Hematopoietic multipotent progenitor cell treated with erythropoietin and hydrocortisone succinate and interleukin-3 and kit ligand, for 8 days (in vitro differentiated cells): ENCODE measurements at places on chromosomes 4 and X.
A peak's percentile ranks its signal among the peaks of the same experiment; 100 is the strongest.

DNA sequence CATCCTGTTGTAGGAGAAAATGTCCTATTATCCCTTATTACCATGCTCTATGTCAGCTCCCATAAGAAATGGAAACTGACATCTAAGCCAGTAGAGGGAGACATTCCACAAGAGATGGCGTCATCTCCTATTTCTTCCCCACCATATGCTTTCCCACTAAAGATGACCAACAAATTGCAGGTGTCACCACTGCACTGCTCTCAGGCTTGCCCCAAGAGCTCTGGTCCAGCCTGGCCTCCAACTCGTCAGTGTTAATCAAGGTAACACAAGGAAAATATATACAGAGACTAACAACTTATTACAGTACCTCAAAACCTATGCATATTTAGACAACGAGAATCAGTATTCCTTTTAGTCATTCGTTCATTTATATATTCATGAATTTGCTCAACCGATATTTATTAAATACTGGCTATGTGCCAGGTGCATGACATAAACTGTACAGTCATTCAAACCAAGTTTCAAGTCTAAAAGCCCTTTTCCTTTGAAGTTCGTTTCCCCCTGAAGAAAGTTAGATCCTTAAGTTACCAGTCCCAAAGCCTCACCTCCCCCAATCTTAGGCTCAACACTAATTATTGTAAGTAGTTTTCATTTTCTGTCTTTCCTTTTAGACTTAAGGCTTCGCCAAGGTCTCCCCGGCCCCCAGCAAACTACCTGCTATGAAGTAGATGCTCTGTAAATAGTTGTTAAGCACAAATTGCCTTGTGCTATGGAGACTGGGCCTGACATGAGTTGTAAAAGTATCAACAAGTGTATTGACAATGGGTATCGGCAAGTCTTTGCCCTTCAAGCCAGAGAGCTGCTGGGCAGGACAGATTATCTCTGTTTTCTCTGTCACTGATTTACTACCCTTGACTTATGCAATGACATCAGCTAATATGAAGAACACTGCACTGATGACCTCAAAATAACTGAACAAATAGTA lies 3.1 kb upstream of the FGB start:
- DNase-seq = peak; percentile 71

- DNase-seq = no peak
Observed at GRCh38 chr4:4782969-4783368, 76.5 kb upstream of the MSX1 start.

GRCh38 chrX:264634-265455 lies 16.3 kb upstream of the PLCXD1 start:
- DNase-seq = no peak

- DNase-seq = no peak
Observed at GRCh38 chr4:153438916-153439756, 27.0 kb upstream of the TMEM131L start.

DNA sequence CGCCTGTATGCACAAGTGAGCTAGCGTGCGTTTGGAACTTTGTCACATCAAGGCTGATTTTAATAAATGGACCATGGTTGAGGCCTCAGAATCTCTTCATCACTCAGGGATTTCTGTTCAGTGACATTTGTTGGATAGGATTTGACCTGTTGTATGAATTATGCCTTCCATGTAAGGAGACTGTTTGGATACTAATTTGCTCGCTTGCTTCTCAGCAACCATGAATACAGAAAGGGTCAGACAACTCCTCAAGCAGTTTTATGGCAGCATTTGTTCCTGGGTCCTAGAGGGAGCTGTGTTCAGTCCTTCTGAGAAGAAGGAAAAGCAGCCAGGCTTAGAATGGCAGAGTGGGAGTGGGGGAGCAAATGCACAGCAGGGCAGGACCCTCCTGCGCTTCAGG lies 269.7 kb upstream of the LCORL start:
- no peak for DNase-seq

DNA sequence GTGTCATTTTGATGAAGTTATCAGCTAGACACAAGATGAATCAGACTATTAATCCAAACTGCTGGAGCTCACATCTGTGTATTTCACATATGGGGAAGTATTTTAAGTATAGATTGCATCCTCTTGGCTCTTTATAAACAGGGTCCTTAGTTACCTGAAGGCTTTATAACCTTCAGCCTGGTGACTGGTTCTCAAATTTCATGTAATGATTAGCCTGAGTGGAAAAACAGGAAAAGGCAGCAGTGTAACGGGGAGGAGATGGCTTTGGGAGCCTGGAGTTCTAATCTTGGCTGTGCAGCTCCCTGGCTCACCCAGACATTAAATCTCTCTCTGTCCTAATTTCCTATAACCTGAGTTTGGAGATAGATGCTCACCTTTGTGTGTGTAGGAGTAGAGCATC lies 103.8 kb upstream of the HPF1 start:
- DNase-seq = no peak

- no peak for DNase-seq
Observed at GRCh38 chr4:94038195-94038594, 169.5 kb upstream of the SMARCAD1 start.

DNA sequence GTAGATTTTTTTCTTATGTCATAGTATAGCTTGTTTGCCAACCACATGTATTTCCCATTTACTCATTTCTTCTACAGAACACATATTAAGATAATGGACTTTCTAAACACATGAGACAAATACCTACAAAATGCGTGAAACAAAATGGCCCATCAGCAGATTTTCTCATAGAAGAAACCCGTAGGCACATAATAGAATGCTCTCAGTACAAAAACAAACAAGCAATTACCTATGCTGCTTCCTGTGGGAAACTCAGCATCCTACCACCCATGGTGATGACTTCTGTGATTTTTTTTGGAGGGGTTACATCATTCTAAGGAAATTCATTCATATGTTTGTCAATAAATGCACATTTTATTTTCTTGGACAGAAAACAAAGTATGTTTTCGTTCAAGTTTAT lies 343.6 kb downstream of the SPRY1 start:
- DNase-seq = no peak

DNA sequence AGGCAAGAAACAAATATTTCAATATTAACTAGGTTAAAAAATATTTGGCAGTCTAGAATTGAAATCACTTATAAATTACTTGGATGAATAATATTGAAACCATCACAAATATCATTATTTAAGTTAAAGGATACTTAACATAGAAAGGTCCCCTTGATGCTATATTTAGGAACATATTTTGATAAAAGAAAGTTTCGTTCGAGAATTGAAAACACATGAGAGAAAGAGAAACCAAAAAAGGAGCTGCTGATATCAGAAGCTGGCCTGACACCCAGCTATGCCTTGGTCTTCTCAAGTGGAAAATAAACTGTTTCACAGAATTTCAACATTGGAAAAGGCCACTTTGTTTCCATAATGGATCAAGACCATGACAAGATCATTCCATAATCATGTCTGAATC lies 762.4 kb downstream of the DMD start:
- no peak for DNase-seq

- DNase-seq = no peak
Observed at GRCh38 chr4:176675810-176676209, 116.9 kb downstream of the VEGFC start.

GRCh38 chrX:22053481-22053880 lies 21.4 kb downstream of the PHEX start:
- DNase-seq = no peak

DNA sequence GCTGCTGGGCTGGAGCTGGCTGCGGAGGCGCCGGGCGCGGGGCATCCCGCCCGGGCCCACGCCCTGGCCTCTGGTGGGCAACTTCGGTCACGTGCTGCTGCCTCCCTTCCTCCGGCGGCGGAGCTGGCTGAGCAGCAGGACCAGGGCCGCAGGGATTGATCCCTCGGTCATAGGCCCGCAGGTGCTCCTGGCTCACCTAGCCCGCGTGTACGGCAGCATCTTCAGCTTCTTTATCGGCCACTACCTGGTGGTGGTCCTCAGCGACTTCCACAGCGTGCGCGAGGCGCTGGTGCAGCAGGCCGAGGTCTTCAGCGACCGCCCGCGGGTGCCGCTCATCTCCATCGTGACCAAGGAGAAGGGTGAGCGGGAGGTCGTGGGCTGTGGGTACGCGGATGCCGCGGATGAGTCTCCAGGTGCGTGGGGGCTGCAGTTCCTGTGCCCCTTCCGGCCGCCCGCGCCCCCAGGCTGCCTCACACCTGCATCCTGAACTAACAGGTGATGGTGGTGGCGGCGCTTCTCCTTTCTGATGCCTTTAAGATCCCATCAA lies 499 bp downstream of the CYP2U1 start:
- DNase-seq = no peak

DNA sequence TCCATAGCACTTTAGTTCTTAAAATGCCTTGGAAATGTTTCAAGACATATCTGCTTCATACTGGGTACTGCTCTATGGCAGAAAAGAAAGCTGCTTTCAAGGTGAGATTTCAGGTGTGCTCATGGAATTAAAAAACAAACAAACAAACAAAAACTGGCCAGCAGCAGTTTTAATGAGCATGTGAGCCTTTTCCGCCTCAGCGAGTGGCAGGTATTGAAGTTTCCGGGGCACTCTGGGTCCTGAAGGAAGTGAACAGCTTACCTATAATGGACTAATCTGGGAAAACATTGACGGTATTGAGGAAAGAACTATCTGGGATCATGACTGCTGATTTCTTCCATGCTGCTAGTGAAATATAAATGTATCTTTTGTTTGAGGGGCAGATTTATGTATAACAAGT lies 194.6 kb downstream of the MAML3 start:
- DNase-seq = no peak

DNA sequence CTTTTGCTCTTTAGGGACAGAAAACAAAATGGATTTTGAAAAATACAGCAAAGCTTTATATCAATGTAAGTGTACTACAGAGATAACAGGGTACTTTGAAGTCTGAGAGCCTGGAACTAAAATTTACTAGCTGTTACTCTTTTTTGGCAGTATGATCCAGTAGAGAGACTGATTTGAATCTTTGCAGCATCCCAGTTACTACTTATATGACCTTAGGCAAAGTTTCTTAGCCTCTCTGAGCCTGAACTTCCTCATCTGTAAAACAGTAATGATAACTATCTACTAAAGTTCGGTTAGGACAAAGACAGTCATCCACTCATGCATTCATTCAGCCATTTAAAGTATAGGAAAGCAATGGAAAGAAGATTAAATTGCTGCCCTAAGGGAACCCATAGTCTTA lies 10.1 kb downstream of the BRWD3 start:
- DNase-seq = peak; percentile 6

- DNase-seq = no peak
Observed at GRCh38 chrX:72027914-72028307, 103.8 kb downstream of the RTL5 start.

GRCh38 chr4:139219450-139220055 lies 42.5 kb upstream of the ELF2 start:
- DNase-seq = no peak

DNA sequence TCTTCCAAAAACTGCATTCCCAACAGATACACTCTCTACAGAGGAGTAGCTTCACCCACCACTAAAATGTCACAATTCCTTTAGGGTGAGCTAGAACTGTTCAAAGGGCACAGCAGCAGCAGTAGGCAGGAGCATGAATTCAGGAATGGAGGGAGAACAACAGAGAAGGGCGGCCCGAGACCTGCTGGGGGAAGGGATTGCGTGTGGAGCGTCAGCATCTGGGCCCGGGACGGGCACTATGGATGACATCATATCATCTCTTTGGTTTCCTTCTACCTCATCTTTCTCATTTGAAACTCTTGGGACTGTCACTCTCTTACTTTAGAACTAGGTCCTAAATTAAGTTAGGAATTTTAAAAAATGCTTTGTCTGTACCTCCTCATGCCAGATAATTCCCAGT lies 95.0 kb downstream of the PHOX2B start:
- no peak for DNase-seq

- no peak for DNase-seq
Observed at GRCh38 chrX:9913146-9913433, 54.1 kb upstream of the CLDN34 start.

- no peak for DNase-seq
Observed at GRCh38 chr4:183832776-183833450, 72.2 kb upstream of the STOX2 start.

DNA sequence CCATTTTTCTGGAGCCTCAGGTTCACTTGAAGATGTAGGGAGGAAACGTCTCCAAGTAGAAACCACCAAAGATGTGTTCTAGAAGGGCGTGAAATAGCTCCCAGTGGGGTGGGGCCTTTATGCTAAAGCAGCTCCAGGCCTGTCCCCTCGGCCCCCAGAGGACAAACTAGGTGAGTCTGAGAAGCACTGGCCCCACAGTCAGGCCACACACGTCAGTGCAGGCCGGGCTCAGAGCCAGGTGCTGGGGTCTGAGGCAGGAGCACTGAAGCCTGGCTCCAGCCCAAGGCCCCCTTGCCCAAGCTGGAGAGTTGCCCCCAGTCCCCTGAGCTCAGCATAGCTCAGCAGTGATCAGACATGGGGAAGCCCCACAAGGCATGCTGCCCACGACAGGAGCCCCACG lies 95.4 kb upstream of the PSAPL1 start:
- DNase-seq = no peak

DNA sequence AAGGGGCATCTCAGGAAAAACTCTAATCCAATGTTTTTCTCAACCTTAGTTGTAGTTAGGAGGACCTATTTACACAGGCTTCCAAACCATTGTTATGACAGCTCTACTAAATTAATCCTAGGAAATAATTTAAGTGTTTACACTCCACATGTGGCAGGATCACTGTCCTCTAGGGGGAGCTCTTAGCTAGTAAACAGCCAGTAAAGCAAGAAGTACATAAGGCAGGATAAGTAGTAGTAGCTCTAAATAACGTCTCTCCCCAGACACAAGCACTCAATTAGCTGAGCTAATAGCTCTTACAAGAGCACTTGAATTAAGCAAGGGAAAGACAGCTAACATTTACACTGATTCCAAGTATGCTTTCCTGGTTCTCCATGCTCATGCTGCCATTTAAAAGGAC lies 37.3 kb downstream of the NUDT11 start:
- peak; percentile 49 for DNase-seq

DNA sequence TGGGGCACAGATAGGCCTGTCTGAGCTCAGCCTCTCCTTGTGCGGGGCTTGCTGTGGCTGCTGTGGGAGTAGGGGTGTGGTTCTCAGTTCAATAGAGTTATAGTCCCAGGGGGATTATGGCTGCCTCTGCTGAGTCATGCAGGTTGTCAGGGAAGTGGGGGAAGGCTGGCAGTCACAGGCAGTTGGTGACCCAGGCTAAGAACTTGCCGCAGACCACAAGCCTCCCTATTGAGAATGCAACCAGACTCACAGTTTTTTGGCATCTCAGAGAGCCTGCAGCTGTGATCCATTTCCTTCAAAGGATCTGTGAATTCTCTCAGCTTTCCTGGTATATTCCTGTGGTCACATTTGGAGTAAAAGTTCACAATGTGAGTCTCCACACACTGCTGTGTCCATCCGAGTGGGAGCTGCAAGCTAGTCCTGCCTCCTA lies 364.9 kb downstream of the ZNF674 start:
- peak; percentile 54 for DNase-seq
